ENCODE measurements at places on chromosomes 2 and 18.
A peak's percentile ranks its signal among the peaks of the same experiment; 100 is the strongest.

DNA sequence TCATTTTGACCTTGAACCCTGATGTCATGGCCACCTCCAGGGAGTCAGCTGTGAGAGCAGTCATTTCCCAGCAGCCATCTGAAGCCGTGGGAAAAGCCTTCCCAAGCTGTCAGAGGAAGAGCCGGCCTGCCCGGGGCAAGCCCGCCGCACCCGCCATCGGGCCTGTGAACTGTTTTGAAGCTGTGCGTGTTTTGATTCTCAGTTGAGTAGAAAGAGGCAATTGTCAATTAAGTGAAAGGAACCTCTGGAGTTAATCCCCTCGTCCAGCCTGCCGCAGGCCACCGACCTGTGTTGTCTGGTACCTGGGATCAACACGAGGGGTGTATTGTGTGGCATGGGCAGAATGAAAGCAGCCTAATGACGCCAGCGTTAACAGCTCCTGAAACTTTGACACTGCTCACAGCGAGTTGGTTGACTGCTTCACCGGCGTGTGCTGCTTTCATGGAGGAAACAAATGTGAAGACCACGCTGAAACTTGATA, 318.4 kb downstream of the AGAP1 start:
- DNase-seq: no peak

DNA sequence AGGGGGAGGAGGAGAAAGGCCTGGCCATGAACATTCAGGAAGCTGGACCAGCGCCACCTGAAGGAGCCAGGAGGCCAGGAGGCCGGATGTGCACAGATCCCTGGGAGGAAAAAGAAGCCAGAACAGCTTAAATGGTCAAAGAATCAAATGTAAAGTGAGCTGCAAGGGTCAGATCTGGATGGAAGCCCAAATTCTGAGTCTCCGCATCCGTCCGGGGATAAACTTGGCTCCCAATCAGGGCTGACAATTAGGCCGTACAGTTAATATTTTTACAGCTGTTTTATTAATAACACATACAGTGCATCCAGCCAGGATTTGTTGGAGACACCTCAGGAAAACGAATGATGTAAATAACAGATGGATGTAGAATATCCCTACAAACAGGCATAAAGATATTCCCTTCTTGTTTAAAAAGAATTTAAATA, 495.1 kb upstream of the TCF4 start:
- peak; percentile 94 for DNase-seq

GRCh38 chr18:11119550-11119949, 29.8 kb downstream of the PIEZO2 start:
- DNase-seq: no peak

GRCh38 chr2:8796315-8796848, 41.0 kb downstream of the KIDINS220 start:
- no peak for DNase-seq

DNA sequence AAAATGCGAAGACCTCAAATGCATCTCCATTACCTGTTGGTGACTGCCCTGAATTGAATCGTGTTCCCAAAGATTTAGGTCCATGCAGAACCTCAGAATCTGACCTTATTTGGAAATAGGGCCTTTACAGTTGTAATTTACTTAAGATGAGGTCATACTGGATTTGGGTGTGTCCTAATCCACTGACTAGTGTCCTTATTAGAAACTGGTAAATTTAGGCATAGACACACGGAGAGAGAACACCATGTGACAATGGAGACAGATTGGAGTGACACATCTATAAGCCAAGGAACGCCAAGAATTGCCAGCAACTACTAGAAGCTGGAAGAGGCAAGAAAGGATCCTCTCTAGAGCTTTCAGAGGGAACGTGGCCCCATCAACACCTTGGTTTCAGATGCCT, 203.1 kb downstream of the SMAD2 start:
- no peak for DNase-seq

DNA sequence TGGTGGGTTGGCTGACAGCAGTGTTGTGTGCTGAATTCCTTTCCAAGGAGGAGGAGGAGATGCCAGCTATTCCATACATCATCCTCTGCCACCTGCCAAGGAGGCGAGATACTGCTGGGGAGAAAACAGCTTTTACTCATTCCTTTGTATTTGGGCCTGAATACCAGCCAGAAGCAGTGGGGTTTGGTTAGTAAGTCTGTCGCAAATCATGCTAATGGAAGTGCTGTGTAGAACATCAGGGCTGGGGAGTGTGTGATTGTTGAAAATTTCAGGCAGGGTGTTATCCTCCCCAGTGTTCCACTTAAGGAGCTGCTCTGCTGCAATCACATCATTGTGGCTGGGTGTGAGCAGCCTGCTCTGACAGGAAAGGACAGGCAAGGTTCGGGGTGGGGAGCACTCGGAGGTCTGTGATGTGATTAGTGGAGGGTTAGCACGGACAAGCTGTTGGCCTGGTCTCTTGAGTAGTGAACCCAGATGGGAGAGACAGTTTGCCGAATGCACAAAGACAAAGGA, 128.2 kb upstream of the DLX2 start:
- peak; percentile 63 for DNase-seq

DNA sequence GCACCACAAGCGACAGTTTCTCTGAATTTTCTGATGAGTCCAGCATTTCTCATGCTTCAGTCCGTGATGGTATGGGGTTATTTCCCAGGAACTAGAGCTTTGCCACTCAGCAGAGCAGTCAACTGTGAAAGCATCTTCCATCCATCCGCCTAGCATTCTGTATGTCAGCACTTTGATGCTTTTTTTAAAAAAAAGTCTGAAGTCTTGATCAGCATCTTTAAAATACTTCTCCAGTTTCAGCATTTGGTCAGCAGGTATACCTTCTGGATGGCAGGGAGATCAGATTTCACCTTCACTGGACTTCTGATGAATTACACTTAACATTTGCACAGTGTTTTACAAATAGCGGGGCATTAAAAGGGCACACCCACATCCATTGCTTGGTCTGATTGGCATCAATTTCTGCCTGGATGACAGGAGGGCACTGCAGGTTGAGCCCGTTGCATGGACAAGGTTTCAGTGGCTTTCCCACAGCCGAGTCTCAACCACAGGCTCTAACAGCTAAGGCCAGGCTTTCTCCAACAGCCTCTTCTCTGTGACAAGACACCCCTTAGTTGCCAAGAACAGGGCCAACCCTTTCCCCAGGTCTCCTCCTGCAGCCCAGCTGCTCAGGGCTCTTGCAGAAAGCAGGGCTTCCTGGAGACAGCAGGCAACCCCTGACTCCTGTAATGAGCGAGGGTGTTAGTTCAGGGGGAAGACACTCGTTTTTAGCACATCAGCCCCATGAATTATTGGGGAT, 54.0 kb downstream of the EMILIN2 start:
- no peak for DNase-seq

- no peak for DNase-seq
These were observed 143.4 kb downstream of the UBE2E3 start for GRCh38 chr2:181123798-181124231.

DNA sequence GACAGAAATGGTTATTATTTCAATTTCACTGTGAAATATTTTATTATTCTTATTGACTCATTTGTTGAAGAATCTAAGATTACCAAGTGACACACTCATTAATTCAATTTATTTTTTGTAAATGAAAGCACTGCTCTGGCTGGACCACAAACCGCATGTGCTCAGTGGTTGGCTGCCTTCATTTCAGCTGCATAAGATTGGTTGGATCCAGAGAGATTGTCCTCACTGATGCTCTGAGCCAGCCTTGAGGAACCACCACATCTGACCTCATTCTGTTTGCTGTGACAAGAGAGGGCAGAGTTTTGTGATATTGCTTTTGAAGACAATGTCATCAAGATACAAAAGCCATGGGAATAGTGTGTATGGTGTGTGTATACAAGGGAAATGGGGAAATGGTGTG, 192.1 kb downstream of the CYRIA start:
- DNase-seq: no peak

GRCh38 chr2:239465017-239466001, 64.5 kb upstream of the HDAC4 start:
- DNase-seq: peak; percentile 8

DNA sequence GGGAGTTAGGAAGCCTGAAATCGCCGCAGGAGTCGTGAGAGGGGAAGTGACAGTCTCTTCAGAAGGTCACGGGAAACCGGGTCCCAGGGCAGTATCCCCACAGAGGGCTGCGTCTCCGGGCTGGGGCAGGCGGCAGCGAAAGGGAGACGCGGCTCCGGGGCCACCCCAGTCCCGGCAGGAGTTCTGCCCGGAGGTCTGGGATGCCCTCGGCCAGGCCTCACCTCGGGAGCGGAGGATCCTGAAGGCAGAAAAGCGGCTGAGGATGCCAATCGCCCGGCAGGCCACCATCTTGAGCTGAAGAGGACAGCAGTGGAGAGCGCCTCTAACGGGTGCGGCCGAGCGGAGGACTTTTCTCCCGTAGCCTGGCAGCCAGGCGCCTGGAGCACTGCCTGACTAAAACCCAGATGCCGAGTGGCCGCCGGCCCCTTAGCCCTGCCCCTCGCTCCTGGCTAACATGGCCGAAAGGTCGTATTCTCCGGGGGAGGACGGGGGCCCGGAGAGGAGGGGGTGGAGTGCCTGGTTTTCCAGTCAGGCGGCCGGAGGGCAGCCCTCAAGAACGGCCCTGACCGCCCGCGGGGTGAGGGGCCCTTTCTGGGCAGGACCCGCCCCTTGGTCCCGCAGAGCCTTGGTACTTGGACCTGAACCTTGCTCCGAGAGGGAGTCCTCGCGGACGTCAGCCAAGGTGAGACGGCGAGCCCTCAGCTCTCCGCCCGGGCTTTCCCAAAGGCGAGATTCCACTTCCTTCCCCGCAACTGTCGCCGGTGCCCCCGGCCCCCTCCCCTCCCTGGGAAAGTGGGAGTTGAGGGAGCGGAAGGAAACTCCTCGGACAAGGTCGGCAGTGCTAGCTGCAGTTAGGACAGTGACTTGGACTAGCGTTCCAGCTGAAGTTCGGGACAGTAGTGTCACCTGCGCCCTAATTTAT, at the start of the genes HADHA and HADHB:
HADHA (minus strand) TSS at position 324 of the 922 bp plus-strand sequence; CDS start at position 288, 36 bp downstream.
HADHB (plus strand) TSS at position 631 of the 922 bp plus-strand sequence. CDS start 9,316 bp downstream, outside the sequence.
- DNase-seq: peak; percentile 84

- DNase-seq: no peak
These were observed 55.1 kb downstream of the CYTIP start for GRCh38 chr2:157388827-157389226.

DNA sequence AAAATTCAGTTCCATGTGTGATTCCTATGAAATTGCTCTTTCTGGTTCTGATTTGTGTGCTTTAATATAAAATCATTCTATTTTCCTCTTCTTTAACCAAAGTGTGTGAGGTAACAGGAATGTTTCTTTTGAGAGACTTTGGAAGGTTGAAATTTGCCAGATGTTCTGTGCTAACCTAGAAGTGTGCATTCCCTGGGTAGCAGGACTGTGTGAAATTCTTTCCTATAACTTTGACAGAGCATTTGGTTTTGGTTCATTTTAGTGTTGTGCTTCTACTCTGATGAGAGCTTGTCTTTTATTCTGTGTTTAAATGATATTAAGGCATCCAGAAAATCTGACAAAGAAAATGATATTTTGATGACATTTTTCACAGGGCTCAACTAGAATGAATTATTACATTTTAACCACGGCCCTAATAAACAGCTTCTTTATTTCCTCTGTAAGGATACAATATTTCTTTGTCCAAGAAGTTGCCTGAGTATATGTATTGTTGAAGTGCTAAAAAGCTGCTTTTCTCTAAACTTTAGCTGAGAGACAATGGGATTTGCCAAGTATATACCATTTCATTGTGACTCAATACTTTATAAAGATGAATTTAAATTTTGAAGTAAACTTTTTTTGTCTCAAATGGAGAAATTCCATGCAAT, 34.7 kb upstream of the DLX1 start:
- no peak for DNase-seq

DNA sequence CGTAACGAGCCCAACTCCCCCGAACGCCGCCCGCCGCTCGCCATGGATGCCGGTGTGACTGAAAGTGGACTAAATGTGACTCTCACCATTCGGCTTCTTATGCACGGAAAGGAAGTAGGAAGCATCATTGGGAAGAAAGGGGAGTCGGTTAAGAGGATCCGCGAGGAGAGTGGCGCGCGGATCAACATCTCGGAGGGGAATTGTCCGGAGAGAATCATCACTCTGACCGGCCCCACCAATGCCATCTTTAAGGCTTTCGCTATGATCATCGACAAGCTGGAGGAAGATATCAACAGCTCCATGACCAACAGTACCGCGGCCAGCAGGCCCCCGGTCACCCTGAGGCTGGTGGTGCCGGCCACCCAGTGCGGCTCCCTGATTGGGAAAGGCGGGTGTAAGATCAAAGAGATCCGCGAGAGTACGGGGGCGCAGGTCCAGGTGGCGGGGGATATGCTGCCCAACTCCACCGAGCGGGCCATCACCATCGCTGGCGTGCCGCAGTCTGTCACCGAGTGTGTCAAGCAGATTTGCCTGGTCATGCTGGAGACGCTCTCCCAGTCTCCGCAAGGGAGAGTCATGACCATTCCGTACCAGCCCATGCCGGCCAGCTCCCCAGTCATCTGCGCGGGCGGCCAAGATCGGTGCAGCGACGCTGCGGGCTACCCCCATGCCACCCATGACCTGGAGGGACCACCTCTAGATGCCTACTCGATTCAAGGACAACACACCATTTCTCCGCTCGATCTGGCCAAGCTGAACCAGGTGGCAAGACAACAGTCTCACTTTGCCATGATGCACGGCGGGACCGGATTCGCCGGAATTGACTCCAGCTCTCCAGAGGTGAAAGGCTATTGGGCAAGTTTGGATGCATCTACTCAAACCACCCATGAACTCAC, 673 bp downstream of the PCBP1 start:
- DNase-seq: peak; percentile 72

GRCh38 chr2:121001641-121002040, 266.0 kb downstream of the GLI2 start:
- no peak for DNase-seq

DNA sequence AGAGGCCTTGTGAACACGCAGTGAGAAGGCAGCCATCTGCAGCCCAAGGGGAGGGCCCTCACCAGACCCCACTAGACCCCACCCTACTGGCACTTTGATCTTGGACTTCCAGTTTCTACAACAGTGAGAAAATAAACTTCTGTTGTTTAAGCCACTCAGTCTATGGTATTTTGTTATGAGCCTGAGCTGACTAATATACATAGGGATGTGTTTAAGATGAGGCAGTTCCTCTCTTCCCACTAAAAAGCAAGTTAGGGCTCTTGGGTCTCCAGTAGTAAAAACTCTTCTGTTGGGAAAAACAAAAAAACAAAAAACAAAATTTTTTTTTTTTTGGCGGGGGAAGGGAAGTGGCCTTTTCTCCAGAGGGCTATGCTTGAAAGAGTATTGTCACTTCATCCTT, 233.2 kb upstream of the SMAD7 start:
- no peak for DNase-seq

- DNase-seq: no peak
These were observed 17.4 kb upstream of the SMARCAL1 start for GRCh38 chr2:216394881-216395280.

- DNase-seq: no peak
These were observed 34.8 kb downstream of the SP110 start for GRCh38 chr2:230184727-230185578.

- peak; percentile 18 for DNase-seq
These were observed 274.3 kb upstream of the NRP2 start for GRCh38 chr2:205407984-205408383.
